ENCODE measurements at places on chromosomes 2 and 18.

DNA sequence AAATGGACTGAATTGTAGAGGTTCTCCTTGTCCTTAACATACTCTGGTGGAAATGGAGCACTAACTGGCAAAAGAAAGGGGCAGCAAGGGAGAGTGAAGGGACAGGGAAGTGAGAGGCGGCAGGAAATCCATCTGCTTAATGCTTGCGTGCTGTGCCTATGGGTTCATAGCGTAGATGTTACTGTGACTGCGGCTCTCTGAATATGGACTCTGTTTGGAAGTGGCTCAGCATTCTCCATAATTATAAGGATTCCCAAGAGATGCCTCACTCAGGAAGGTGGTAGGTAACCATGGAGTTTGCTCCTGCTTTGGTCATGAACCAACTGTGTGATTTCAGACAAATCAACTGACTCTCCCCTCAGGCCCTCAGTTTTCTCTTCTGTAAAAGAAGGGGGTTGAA, 50.0 kb downstream of the MYO3B start:
- DNase-seq = no peak

GRCh38 chr2:219959471-219959870, 332.0 kb downstream of the SLC4A3 start:
- no peak for DNase-seq

DNA sequence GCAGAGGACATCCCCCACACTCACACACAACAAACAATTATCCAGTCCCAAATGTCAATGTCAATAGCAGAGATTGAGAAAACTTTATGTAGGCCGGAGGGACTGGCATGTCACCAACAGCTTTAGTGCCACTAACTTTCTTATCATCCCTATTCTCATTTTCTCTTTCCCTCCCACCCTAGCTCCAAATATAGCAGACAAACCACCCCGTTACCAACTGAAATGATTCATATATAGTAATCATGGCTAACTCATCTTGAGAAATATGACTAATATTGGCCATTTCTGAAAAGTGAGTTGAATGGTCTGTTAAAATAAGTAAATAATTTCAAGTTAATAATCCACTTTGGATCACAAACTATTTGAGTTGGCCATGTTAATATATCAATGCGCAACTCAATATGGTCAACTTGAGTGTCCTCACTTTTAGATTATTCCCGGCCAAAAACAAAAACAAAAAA, 242.1 kb upstream of the RND3 start:
- DNase-seq = no peak

DNA sequence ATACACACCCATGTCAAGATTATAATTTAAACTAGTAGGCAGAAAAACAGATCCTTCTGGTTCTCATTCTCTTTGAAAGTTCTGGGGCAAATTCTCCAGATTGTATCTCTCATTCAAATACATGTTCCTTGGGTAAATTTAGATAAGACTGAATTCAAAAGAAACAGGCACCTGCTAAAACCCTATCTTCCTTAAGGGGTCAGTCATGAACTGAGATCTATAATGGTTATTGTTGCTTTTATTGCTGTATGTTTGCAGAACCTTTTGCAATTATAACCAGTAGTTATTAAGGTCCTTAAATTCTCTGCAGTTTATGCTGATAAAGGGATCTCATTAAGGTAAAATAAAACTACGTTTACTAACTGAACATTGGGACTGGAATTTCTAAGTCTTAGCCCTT, 83.5 kb downstream of the MYO5B start:
- DNase-seq = no peak

- no peak for DNase-seq
Observed at GRCh38 chr2:66832646-66833435, 397.9 kb downstream of the MEIS1 start.

GRCh38 chr2:68412127-68412819, 47.2 kb downstream of the PLEK start:
- no peak for DNase-seq

GRCh38 chr2:223846515-223846914, 9.1 kb upstream of the AP1S3 start:
- DNase-seq = no peak

- DNase-seq = no peak
Observed at GRCh38 chr18:76962851-76963250, 140.5 kb downstream of the ZNF236 start.

- no peak for DNase-seq
Observed at GRCh38 chr2:191813943-191814342, 32.9 kb downstream of the CAVIN2 start.

DNA sequence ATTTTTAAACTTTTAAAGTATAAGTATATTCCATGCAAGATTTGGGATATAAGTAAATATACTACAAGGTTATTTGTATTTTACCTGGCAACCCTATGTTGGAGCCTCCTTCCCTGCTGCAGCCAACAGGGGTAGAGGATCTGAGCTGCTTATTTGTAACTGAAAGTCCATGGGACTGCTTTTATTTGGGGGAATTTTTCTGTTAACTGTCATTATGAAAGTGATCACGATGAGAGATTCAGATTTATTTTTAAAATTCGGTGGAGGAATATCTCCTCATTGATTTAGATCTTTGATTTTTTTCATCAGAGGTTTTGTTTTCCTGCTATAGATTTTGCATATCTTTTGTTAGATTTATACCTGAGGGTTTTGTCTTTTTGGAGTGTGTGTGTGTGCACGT, 215.9 kb downstream of the PRKCE start:
- no peak for DNase-seq

Measured in heart left ventricle (tissue), 16 donors.